T47D (cell line): ENCODE measurements at places on chromosomes 12 and 14.

DNA sequence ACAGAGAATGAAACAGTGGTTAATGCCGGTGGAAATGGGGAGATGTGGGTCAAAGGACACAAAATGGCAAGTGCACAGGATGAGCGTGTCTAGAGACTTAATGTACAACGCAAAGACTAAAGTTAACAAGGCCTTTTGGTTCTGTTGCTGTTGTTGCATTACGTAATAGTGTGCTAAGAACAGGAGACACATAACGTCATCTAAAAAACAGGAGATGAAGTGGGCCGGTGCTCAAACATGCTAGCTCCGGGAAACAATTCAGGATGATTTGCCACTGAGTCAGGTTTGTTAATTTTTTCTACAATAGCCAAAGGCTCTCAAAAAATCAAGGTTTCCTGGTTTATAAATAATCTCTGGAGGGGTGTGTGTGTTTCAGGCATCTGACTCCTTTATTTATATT, 55.5 kb downstream of the ETV6 start:
- no peak for DNase-seq

GRCh38 chr12:52127683-52128450, 48.4 kb downstream of the SMIM41 start:
- no peak for DNase-seq

GRCh38 chr12:123767613-123768012, 5.5 kb downstream of the DNAH10 start:
- DNase-seq, result no peak

DNA sequence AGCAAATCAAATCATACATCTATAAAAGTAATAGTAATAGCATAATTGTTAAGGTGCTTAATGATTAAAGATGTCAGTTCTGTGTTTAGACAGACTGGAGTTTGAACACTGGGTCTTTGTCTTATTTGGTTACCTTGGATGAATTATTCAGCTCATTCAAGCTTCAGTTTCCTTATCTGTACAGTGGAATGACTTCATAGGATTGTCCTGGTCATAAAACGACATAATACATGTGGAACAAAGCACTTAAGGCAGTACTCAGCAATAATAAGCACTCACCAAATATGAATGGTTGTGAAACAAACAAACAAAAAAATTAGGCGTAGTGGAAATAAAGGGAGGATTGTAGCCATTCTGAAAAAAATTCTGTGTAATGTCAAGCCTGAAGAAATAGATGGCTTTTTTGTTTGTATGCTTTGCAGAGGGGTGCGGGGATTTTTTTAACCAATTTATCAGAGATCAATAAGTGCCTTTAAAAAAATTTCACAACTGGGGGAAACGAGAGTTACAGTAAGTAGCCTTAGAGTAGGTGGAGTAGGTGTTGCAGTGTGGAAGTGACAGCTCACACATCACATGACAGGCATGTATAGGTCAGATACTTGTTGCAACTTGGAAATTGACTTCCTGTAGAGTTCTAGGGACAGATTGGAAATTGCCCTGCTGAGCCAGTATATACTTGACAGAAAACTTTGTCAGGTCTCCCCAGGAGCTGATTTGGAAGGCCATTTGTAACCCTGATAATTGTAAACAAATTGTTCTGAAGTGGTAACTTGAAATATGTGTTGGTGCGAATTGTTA, 157.7 kb downstream of the SLC15A5 start:
- no peak for DNase-seq

DNA sequence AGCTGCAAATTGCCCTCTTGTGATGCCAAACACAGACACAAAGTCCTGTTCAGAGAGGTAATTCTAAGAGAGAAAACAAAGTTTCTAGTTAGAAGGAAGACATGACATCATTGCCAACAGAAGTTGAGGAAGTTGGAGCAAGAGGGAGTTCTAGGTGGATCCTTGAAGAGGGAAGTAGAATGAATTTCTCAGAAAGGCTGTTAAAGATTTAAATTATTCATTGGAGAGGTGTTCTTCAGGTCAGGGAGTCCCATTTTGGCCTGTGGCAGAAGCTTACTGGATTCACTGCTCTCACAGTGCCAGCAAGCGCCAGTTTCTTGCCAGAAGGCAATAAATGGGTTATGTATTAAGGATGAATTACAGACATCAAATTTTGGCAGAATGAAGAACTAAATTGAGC, 15.3 kb downstream of the TSFM start:
- DNase-seq, result no peak

DNA sequence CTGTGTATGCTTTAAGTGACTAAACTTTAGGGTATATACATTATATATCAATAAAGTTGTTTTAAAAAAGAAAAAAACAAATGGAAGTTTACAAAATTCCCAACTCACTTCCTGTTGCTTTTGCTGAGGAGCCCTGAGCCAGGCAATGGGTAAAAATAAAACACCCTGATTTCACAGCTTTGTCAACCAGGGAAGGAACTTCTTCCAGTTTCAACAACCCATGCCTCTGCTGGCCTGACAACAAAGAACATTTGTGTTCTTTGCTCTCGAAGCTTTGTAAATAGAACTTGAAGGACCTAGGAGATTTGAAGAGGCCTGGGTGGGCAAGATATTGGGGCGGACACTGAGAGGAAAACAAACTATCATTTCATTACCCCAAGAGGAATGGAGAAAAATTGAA, 141.2 kb upstream of the NOS1 start:
- DNase-seq, result no peak
